ENCODE measurements at places on chromosomes 3 and 15.

GRCh38 chr3:57557085-57557537 lies 1.0 kb downstream of the PDE12 start:
- DNase-seq = no peak

DNA sequence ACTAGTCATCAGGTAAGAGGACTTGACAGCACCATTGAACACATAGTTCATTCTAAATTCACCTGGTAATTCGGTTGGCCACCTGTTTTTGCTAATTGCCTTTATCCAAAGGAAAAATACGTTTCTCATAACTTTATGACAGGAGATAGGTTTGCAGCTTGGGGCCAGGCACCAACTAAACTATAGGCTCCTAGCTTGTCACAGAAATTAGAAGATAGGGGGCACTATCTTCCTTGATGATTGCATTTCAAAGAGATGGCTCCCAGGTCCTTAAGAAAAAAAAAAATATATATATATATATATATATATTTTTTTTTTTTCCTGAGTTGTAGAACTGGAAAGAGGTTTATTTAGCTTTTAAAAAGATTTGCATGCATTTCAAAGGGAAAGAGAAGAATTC lies 563.6 kb downstream of the NAALADL2 start:
- DNase-seq = no peak

DNA sequence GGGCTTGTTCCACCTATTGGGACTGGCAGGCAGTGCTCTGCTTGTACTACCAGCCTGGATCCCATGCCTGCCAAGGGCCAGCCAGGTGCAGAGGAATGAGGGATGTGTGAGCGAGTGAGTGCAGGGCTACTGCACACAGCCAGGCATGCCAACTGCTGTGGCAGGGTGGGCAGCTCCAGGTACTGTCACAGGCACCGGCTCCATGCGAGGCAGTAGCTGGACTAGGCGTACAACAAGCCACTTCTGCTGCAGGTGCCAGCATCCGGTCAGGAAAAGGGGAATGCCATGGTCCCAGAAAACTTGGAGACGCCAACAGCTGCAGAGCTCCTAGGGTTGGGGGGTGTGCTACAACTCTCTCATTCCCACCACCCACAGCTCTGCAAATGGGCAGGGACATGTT lies 1356.7 kb downstream of the SI start:
- DNase-seq = no peak

DNA sequence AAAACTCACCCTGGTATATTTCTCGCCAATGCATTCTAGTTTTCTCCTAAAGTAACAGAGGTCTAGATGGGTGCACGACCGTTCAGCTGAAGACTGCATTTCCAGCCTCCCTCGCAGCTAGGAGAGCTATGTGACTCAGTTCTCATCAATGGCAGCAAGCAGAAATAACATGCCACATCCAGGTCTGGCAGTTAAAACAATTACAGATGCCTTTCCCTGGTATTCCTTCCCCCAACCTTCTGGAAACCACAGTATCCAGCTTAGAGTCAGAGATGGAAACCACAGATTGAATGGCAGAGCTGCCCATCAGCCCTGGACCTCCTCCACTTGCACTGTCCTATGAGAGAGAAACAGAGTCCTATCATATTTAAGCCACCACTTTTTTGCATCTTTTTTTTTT lies 4.8 kb downstream of the HAPLN3 start:
- DNase-seq = no peak

- DNase-seq = no peak
These were observed 173.5 kb downstream of the TNIK start for GRCh38 chr3:171286580-171287249.

All from head of caudate nucleus (tissue), 42 donors.